ENCODE measurements at places on chromosomes 12 and 14.

DNA sequence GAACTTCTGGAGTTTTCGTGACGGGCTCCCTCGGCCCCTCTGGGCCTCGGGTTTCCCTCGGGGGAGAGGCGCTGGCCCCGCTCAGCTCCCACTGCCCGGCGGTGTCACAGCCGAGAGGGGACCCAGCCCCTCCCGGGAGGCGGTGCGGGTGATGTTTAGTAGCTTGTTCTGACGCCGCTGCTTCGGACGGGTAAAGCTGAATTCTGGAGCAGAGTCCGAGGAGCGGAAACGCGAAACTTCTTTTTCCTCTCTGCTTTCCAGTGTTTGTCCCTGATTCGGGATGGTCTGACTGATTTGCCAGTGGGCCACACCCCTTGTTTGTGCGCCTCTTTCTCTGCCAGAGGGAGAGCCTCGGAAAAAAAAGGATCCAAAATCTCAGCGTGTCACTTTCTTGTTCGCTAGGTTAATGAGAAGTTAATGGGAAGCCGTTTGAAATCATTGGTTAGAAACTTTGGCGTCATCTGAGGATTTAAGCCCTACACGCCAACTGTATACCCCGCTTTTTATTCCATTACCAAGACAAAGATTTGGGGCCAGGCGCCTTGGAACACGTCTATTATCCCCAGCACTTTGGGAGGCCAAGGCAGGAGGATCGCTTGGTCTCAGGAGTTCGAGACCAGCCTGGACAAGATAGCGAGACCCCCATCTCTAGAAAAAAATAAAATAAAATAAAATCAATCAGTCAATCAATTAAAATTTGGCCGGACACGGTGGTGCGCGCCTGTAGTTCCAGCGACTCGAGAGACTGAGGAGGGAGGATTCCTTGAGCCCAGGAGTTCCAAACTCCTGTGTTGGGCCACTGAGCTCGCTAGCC lies 756 bp downstream of the TULP3 start:
- DNase-seq: no peak

- DNase-seq: no peak
These were observed 108.4 kb downstream of the PTPRR start for GRCh38 chr12:70812136-70812535.

GRCh38 chr12:98845957-98846356 lies 200.9 kb downstream of the APAF1 start:
- DNase-seq: no peak

- peak; percentile 71 for DNase-seq
These were observed 290.3 kb downstream of the NAV3 start for GRCh38 chr12:78120866-78121560.

GRCh38 chr12:28374556-28374955 lies 184.3 kb downstream of the CCDC91 start:
- no peak for DNase-seq

- DNase-seq: no peak
These were observed 18.9 kb downstream of the TMEM106C start for GRCh38 chr12:47982311-47982710.

GRCh38 chr14:30115756-30116155 lies 188.1 kb upstream of the PRKD1 start:
- DNase-seq: no peak
